ENCODE measurements at places on chromosomes 1 and 21.

- no peak for DNase-seq
These were observed 143.2 kb upstream of the C1orf105 start for GRCh38 chr1:172277275-172277674.

DNA sequence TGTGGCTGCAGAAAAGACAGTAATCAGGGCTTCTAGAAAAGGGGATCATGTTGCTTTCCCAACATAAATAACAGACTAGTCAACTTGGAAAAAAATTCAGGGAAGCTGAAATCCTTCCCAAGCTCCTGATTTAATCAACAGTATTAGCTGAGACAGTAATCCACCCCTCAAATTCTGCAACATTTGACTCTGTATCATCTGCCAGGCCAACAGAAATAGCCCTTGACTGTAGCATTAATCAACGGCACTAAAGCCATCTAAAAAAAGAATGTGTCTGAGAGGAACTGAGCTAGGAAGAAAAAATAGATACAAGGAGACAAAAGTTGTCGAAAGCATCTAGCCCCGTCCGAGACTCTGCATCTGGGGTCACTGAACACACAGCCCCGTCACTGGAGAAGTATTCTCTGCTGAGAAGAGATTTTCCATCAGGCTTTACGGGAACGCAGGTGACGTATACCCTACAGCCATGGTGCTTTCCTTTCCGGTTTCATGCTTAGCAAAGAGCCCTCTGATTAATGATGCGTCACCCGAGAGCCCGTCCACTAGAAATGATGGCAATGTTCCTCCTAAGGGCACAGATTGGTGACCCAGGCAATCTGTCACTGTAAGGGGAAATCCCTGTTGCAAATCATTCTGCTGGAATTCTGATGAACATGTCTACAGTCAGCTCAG, 42.1 kb upstream of the TP53BP2 start:
- DNase-seq, result peak; percentile 71

- no peak for DNase-seq
These were observed 141.8 kb downstream of the AKT3 start for GRCh38 chr1:243708210-243708609.

GRCh38 chr1:119805247-119805646, 6.0 kb downstream of the REG4 start:
- DNase-seq, result no peak

- DNase-seq, result no peak
These were observed 578.5 kb downstream of the USP25 start for GRCh38 chr21:16308269-16308668.

DNA sequence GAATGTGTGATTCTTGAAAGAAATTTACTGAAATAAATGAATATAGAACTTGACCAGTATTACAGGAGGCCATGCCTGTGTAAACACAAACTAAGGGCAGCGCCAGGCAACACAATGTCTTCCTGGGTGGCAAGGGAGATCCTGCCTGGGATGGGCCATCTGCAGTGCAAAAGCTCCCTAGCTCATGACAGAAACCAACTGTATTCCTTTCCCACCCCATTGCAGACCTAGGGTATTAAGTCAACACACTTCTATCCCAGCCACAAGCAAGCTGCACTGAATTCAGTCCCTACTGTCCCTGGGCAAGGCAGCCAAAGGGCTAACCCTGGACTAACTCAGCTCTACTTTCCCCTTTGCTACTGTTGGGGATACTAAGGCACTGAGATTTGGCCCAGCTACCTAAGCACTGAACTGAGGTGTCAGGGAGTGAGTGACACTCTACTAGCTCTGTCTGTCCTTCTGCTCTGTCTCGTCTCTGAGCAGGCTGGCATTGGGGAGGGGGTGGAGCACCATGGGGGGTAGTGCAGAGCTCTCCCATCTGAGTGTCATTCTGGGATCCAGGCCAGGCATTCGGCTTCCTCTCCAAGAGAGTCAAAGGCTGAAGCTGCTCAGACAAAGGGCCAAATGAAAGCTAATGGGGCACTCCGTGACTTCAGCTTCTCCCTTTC, 2.5 kb downstream of the INKA2 start:
- no peak for DNase-seq

DNA sequence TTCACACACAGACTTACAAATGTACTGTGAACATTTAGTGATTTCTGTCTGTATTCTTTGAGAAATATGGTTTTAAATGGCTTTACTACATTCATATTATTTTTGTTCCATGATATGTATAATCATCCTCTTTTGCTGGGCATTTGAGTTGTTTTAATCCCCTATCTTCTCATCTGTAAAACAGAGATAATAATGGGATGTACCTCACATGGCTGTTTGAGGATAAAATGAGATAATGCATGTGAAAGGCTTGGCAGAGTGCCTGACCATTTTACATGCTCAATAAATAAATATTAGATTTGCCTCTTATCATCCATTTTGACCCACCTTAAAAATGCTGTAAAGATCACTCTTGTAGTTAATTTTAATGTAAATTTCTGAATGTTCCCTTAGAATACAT, 197.2 kb downstream of the C1orf94 start:
- no peak for DNase-seq

- no peak for DNase-seq
These were observed 38.2 kb downstream of the ZBTB17 start for GRCh38 chr1:15937706-15938168.

DNA sequence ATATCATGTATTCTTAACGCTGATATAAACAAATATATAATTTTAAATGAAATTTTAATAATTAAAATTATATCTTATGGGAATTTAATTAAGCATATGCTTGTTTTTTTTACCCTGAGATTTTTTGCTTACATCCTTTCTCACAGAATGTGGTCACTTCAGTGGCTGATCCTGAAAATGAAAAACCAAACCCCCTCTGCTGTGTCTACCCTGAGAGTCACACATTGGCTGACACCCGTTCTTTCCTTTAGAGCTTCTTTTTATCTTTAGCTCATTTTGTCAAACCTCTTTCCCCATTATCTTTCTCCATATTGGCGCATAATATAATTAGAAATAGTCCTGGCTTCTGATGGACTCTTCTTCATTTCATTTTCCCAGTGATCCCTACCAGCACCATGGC, 10.8 kb upstream of the CACYBP start:
- DNase-seq, result no peak

- DNase-seq, result no peak
These were observed 54.2 kb upstream of the EPS8L3 start for GRCh38 chr1:109817881-109818270.

DNA sequence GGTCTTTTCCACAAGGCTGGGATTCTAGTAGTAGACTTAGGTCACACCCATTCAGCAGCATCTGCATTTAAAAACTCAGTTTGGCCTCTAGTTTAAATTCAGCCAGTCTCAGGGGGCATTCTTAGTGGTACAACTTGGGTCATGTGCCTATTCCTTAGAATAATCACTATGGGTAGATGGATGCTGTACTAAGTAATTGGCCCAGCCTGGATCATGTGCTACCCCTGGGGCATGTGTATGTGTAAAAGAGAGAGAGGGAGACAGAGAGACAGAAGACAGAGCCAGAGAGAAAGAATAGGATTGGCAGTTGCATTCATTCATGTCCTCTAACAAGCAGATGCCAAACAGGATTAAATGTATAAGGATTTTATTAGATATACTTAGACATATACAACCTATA, 13.6 kb upstream of the SYT14 start:
- DNase-seq, result no peak

- no peak for DNase-seq
These were observed 53.0 kb downstream of the DISP3 start for GRCh38 chr1:11531943-11532342.

DNA sequence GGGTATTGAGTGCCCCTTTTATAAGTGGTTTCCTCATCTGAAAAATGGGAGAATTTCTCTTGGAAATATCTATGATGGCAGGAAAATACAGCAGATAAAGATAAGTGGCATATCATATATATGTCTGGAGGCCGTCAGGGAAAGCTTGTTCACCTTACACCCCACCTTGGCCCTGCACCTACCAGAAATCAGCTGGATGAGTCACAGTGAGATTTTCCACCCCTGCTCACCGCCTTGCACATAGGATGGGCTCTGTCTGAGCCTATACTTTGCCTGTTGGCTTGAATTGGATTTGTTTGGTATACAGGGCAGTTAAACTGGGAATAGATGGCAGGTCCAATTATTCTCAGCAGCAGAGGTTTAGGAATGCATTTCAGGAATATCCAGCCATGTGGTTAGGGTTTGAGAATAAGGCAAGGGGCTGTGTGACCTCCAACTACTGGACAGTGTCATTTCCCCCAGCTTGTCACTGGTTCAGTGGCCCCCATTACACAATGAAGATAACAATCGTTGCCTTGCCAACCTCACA, at the start of gene SPATA21:
Gene SPATA21 (minus strand): TSS at position 479 of the 529 bp plus-strand sequence. CDS start 6,053 bp downstream, outside the sequence.
- DNase-seq, result no peak

- DNase-seq, result peak; percentile 91
These were observed 167.3 kb downstream of the PBX1 start for GRCh38 chr1:164726235-164726634.

DNA sequence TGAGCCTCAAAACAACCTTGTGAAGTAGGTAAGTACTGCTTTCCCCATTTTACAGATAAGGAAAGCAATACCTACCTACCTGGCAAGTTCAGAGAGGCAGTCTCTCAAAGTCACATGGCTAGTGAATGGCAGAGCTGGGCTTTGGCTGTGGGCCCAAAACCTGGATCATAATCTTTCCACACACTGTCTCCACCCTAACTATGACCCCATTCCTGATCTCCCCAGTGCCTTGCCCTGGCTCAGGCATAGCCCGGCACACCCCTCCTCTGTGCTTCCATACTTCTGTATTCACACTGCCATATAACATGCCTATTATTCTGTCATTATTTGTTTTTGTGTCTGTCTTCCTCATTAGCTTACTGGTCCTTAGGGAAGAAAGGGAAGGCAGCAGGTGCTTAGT, 15.9 kb downstream of the GNG12 start:
- no peak for DNase-seq

- DNase-seq, result peak; percentile 56
These were observed 4.5 kb downstream of the AIM2 start for GRCh38 chr1:159071970-159072582.

DNA sequence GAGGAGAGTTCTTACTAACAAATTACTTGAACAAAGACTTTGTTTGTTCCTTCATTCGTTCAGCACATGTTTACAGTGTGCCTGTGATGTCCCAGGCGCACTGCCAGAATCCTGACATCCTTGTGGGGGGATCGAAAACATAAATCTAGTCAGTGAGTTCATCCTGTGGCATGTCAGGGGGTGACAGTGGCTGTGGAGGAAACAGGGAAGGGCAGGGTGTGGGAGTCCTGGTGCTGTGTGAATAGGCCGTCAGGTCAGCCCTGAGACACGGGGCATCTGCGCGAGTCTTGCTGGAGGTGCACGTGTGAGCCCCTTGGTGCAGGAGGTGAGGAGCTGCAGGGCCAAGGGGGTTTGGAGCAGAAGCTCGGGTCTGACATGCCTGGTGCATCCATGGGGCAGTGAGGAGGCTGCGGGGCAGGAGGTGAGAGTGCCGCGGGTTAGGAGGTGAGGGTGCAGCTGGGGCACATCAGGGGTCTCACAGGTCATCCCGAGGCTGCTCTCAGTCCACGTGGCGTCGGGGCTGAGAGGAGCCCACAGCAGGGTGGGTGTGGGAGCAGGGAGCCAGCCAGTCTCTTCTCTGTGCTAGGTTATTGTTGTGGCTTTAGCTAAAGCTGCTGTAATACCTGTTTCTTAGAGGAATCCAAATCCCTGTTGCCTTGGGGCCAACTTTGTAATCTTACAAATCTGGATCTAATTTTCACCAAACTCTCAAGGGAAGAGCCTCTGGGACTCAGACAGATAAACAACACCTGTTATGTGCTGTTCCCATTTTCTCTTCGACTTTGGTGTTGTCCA, 93.4 kb downstream of the PCBP3 start:
- no peak for DNase-seq

GRCh38 chr1:101567582-101568189, 330.9 kb downstream of the S1PR1 start:
- DNase-seq, result no peak

DNA sequence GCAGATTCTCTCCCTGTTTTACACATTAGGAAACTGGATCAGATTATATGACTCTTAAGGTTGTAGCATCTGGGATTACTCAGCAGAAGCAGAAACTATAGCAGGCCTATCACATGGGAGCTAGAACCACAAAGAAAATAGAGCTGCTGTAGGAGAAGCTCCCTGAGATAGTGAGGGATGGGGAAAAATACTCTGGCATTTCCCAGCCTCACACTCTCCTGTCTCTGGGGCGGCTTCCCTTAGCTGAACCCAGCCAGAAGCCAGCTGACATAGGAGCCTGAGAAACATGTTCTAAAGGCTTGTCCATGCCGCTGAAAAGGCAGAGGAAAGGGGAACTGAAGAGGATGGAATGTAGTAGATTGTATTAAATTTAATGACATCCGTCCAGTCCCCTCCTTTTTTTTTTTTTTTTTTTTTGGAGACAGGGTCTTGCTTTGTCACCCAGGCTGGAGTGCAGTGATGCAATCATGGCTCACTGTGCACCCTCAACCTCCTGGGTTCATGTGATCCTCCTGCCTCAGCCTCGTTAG, 76.8 kb upstream of the DNAJC6 start:
- DNase-seq, result no peak

GRCh38 chr1:101371259-101371658, 134.4 kb downstream of the S1PR1 start:
- no peak for DNase-seq
